ENCODE measurements at places on chromosomes 1 and 21.

DNA sequence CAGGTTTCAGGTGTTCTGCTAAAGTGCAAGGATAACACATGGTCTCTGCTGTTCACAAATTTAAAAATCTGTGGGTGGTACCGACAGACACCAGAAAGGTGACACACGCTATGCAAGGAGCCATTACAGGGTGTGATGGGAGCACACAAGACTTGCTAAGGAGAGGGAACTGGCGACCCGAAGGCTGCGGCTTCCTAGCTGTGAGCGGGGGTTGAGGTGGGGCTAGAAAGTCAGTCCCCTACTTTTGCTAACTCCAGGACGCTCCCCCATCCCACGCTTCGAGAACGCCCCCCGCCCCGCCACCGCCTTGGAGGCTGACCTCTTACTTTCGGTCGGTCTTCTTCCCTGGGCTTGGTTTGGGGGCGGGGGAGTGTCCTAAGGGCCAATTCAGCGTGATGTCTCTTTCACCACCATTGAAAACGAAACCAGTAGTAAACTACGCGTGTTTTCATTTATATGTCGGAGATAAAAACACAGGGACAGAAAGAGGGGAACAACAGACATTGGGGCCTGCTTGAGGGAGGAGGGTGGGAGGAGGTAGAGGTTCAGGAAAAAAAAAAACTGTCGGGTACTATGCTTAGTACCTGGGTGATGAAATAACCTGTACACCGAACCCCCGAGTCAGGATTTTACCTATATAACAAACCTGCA, 1.1 kb downstream of the CKS1B start:
- no peak for DNase-seq

GRCh38 chr1:197778366-197778945, 3.2 kb upstream of the DENND1B start:
- DNase-seq = no peak

DNA sequence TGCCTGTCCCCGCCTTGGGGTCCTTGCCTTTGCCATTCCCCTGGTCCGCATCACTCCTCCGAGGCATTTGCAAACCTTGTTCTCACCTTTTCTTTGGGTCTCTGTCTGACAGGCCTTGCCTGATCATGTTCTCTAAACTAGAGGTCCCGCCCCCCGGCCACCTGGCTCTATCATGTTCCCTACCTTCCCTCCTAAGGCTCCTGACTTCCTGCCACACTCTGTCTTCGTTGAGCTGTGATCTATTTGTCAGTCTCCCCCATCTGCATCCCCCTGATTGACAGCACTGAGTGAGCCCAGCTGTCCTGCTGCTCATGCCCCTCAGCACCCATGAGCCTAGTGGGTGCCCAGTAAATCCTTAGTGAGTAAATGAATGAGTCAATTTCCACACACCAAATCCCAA, 22.8 kb downstream of the ERG start:
- no peak for DNase-seq

- DNase-seq = peak; percentile 72
Measured at GRCh38 chr1:59057211-59057694, 239.6 kb upstream of the FGGY start.

- peak; percentile 29 for DNase-seq
Measured at GRCh38 chr21:20971296-20971921, 26.8 kb upstream of the NCAM2 start.

DNA sequence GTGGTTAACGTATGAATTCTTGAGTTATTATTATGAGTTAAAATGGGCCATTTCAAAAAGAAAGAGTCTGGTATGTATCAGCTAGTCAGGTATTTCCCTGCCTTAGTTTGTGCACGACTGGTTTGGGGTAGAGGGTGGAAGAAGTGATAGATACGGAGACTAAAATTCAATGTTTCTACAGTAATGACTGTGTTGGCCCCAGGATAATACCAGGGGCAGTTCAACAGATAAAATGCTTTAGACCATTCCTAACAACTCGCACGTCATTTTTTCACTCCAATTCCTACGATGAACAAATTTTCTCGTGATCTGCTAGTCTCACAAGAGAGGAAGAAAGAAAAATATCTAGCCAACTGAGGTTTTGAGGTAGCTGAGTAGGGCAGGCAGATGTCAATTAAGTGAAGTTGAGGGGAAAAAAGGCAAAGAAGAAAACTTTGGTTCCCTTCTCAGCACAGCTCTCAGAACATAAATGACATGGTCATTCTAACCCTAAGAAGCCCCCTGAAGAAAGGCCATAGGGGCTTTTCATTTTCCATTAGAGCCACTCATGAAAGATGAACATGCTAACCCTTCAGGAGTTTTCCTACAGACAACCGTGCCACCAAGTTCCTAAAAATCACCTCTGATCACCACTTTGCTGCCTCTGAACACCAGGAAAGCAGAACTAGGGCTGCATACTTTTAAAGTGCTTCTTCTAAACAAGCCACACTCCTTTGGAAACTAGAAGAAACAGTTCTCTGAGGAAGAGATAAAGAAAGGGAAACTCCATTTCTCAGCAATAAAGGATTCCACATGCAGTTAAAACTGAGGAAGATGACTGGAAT, 5.6 kb downstream of the MCOLN2 start:
- DNase-seq = no peak

GRCh38 chr1:203351037-203351625, at the start of gene FMOD:
Gene FMOD, minus strand, starts transcription at chr1:203351122. Its CDS starts 2,852 bp downstream, at chr1:203348270.
- no peak for DNase-seq

- DNase-seq = no peak
Measured at GRCh38 chr1:232553050-232553754, 76.7 kb downstream of the SIPA1L2 start.

GRCh38 chr1:82377201-82377884, 576.6 kb downstream of the ADGRL2 start:
- DNase-seq = no peak

GRCh38 chr1:2233997-2234761, 6.1 kb downstream of the SKI start:
- peak; percentile 65 for DNase-seq

DNA sequence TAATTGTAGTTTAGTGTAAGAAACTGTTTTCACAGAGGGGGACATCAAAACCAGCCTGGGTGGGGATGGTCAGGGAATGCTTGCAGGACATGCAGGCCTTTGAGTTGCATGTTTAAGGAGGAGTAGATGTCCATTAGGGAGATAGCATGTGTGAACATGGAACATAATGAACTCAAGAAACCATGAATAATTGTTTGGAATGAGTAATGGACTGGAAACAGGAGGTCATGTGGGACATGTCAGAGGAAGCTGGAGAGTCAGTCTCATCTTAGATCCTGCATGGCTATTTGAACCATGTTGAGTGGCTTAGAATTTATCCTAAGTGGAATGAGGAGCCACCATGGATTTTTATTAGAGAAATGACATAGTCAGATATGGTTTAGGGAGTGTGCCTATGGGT, 86.4 kb downstream of the RPE65 start:
- no peak for DNase-seq

DNA sequence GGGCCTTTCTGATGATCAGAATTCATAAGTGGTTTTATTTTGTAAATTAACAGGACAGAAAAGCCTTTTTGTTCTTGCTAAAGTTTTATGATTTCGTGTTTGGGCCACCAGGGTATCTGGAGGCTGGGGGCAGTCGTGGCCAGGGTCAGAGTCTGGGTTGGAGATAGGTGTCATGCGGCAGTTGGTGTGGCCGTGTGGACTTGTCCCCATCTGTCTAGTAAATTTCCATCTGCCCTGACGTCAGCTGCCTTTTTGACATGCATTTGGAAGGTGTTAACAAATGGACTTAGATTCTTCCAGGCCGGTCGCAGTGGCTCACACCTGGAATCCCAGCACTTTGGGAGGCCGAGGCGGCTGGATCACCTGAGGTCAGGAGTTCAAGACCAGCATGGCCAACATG, 56.8 kb downstream of the SKI start:
- no peak for DNase-seq

DNA sequence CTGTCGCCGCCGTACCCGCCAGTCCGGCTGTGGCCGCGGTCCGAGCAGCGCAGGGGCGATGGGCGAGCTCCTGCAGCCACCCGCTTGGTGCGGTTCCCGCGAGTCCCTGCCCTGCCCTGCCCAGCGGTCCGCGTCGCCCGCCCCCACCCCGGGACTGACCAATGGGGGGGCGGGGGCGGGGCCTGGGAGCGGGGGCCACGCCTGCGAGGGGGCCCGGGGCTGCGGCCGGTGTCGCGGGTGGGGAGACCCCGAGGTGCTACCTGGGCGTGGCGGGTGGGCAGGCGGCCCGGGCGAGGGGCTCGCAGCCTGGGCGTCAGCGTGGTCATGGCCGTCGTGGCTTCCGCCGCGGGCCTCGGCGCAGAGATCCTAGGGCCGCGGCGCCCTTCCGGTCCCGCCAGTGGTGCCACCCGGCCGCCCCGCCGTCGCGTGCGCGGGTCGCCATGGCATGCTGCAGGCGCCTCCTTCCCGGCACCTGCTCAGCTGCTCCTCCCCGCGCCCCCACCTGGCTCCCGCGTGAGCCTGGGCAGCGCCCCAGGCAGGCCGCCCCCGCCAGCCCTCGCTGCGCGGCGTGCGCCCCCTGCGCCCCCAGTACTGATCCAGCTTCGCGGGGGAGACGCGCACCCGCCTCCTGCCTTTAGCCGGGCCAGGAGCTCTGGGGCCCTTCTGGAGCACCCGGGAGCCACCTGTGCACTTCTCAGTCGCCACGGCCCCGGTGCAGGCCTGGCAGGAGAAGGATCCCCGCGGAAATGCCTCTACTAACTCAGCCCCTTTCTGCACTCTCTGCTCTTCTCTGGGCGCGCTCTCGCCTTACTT, at the start of gene BMP8B:
Gene BMP8B, minus strand, starts transcription at position 108 of the 813 bp plus-strand sequence. CDS start 380 bp downstream, outside the sequence.
- no peak for DNase-seq

DNA sequence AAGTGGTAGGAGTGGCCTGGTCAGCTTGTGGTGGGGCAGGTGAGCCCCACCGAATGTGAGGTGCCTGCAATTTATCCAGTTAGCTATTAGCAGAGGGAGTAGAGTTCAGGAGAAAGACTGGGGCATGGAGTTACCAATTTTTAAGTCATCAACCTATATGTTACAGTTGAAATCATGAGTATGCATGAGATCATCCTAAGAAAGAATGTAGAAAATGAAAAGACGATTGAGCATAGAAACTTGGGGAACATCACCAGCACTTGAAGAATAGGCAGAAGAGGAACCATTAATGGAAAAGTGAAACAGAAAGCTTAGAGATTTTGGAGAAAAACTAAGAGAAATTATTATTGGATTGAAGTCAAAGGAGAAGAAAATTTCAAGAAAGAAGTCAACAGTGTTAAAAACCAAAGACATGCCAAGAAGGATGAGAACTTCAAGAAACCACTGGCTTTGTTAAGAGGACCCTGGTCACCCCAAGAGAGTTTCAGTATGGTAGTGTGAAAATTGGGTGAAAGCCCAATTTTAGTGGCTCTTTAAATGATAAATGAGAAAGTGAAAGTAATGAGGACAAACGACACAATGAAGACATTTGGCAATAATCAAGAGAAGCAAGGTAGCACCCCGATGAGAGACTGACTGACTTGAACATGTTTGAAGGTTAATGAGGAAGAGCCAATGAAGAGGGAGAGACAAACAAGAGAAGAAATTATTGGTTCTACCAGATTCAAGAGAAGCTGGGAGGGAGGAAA, 36.7 kb downstream of the DNASE2B start:
- DNase-seq = peak; percentile 16

DNA sequence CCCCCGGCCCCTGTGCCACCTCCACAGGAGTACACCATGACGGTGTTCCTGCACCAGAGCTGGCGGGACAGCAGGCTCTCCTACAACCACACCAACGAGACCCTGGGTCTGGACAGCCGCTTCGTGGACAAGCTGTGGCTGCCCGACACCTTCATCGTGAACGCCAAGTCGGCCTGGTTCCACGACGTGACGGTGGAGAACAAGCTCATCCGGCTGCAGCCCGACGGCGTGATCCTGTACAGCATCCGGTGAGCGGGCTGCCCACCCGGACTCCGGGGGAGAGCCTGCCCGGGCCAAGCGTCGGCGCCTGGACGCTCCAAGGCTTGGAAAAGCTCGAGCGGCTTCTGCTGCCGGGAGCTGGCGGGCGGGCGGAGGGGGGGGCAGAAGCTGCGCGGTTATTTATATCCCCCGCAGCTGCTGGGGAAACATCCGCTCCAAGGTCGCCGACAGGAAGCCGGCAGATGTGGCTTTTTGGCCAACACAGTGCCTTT, 6.4 kb downstream of the GABRD start:
- DNase-seq = no peak

- no peak for DNase-seq
Measured at GRCh38 chr1:107473065-107473464, 332.2 kb downstream of the NTNG1 start.

- DNase-seq = no peak
Measured at GRCh38 chr1:58882322-58882948, 98.6 kb upstream of the JUN start.

DNA sequence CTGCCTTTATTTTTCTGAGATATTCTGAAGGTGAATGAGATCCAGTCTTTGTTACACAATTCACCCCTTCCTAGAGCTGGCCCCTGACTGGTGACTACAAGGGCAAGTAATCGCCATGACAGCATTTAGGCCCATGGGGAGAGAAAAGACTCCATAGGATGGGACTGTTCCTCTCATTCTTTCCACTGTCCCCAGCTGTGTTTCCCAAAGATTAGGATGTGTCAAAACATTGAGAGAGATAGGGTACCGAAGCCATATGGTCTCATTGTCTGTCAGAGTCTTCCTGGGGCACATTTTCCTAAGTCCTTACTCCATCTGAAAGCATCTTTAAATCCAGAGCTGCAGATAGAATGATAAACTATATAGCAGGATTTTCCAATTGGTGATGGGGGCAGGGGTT, 423.5 kb downstream of the OMA1 start:
- no peak for DNase-seq

DNA sequence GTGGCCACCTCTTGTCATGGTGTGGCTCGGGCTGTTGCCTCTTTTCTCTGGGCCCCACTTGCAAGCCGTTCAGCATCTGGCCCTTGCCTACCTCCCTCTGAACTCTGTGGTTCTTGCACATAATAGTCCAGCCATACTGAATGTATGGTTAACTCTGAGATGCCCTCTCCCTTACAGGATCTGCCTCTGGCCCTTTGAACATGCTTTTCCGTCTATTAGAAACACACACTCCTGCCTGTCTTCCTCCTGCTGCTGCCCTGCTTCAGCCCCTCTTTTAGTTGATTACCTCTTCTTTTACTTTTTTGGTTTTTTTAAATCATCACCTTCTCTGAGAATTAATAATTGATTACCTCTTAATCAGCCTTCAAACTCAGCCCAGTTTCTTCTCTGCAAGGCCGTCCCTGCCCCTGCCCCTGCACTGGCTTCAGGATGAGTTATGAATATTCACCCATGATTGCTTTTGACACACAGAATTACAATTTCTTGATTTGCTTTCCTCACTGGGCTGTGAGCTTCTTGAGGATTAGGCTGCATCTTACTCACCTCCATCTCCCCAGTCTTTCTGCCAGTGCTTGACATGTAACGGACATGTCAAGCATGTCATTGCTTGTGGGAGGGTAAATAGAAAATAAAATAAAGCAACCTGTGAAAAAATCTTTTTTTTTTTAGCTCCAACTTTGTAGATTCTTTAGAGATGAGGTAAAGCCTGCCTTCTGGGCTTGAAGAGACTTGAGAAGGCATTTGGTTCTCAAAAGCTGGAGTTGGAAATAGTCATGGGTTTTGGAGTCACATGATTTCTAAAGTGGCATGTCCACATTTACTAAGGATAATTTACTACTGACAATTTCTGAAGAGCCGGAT, 158.3 kb downstream of the PLXNA2 start:
- no peak for DNase-seq

GRCh38 chr21:43353282-43354025, 73.5 kb downstream of the SIK1 start:
- no peak for DNase-seq

GRCh38 chr1:150513351-150513791, 2.2 kb upstream of the FALEC start:
- no peak for DNase-seq

Measured in HS-5 (cell line).